ENCODE measurements at places on chromosomes 2 and 18.

DNA sequence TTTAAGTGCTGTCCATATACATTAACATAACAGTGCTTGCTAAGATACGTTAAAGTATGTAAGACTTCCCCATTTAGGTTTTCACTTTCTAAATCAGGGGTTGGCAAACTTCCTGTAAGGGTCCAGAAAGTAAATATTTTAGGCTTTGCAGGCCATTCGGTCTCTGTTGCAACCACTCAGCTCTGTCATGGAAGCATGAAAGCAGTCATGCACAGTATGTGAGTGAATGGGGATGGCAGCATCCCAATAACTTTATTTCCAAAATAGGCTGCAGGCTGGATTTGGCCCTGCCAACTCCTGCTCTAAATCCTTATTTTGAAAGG, 128.7 kb downstream of the PLA2R1 start:
- no peak for DNase-seq

DNA sequence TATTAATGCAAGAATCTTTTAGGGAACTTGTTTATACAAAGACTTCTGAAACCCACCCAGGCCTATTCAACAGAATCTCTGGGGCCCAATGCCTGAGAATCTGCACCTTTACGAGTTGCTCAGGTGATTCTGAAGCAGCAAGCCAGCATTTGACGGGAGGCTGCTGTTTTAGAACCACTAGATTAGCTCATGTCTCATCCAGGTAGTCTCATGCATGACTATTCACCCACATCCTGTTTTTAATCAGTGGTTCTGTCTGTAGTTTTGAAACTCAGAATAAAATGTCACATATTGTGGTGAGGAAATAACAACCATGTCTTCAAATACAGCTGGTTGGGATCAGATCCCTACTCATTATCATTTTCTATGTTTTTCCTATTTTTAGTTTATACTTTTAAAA, 39.5 kb downstream of the CYTIP start:
- DNase-seq: peak; percentile 32

GRCh38 chr2:45275242-45275805, 266.1 kb upstream of the SIX2 start:
- DNase-seq: no peak

DNA sequence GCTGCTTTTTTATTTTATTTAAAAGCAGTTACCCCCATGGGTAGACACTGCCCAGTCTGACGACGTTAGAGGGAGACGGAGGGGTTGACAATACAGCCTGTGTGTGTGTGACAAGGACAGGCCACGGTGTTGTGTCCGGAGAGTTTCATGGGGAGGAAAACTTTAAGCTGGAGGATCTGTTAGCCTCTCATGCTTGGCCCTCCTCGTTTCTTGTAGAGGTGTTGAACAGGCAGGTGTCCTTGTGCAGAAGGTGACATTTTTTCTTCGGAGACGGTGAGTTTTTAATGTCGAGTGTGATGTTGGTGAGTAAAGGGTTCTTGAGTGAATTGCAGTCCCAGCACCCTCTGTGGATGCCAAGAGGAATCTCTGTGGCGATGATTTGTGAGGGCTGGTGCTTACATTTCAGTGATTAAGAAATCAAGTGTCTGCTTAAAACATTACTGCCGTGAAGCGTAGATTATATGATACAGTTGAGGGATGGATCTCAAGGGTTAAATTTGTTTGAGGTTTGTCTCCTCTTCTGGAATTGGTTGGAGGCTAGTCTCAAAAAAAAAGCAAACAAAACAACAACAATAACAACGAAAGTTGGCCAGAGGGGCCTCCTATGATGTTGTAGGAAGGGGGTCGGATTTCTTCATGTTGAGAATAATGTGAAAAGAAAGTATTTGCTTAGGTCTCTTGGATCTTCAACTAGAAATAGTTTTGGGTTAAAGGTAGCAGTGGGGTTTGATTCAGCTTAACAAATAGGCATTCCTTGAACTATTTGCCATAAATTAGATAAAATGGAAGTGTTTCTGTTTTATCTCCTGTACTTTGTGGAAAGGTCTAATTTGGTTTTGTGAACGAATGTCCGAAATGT, 1.6 kb downstream of the NCOA1 start:
- no peak for DNase-seq

DNA sequence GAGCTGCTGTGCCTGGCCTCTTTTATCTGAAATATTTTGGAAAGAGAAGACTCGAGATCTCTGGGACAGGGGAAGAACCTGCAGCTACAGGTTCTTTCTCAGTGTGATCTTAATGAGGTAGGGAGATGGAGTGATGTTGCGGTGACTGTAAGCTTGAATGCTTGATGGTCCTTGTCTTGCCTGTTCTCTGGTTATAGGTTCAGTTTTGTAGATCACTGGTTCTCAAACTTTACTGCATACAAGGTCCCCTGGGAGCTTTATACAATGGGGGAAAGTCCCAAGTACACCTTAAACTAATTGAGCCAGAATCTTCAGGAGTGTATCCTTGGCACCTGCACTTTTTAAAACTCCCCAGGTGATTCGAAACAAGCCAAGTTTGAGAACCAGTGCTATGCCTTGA, 136.7 kb upstream of the CXCR4 start:
- no peak for DNase-seq

- no peak for DNase-seq
Measured at GRCh38 chr2:30756051-30756719, 51.1 kb downstream of the CAPN13 start.

GRCh38 chr2:197838036-197838435, 33.6 kb downstream of the PLCL1 start:
- no peak for DNase-seq

- DNase-seq: no peak
Measured at GRCh38 chr2:111135910-111136297, 15.2 kb downstream of the BCL2L11 start.

DNA sequence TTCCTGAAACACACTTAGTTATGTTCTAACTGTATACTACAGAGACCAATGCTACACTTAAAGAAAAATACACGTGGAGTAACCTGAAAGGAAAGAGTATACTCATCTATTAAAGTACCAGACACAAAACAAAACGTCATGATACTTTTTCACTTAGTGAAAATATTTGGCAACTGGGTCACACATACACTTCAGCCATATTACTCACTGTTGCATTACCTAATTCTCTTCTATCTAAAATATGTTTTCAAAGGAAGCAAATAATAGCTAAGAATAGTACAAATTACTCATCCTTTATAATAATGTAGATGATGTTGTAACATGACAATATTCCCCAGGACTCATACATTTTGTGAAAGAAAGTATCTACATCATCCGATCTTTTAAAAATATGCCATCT, 76.5 kb upstream of the EPB41L3 start:
- no peak for DNase-seq

DNA sequence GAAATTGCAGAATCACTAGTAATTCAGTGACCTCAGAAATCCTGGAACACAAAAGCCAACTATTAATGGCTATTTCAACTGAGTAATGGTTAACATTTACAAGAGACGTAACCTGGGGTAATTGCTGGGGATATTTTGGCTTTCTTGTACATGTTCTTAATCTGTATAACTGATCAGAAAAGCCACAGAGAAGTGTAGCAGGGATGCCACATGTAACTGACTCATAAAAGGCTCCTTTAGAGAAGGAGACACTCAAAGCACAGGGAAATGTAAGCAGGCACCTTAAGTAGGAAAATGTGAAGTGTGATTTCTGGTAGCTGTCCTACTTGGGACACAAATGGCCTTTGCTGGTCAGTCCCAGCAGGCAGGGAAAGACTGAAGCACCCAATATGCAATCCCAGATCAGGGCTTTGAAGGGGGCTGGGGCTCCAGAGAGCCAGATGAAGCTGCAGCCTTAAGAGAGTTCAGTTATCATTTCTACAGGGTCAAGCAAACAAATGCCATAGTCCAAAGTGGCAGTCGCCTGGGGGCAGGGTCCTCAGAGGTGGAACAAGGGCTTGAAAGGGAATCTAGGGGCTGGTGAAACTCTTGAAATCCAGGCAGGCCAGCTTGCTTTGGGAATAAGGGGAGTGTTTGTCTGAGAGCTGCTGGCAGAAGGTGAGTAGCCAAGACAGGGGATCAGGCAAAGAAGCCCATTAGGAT, 7.2 kb upstream of the SPOPL start:
- no peak for DNase-seq

GRCh38 chr18:45835057-45835636, 9.7 kb downstream of the SIGLEC15 start:
- DNase-seq: no peak

Data from stimulated activated CD8-positive, alpha-beta memory T cell treated with anti-CD3 and anti-CD28 coated beads, Interleukin-2, amount 100 ng/mL, for 1 hour (primary cell).